ENCODE measurements at places on chromosomes 1 and 21.
A peak's percentile ranks its signal among the peaks of the same experiment; 100 is the strongest.

GRCh38 chr1:243927381-243927780 lies 77.3 kb upstream of the AKT3 start:
- DNase-seq = no peak

DNA sequence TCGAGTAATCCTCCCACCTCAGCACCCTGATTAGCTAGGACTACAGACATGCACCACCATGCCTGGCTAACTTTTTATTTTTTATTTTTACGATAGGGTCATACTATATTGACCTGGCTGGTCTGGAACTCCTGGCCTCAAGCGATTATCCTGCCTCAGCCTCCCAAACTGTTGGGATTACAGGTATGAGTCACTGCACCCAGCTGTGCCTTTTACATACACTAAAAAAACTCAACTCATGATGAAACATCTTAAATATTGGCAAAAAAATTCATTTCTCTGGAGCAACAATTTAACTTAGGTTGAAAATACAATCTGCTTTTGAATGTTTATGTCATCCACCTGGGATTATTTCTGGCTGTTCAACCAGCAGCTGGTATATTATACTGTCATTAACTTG lies 598.3 kb upstream of the ZP4 start:
- no peak for DNase-seq

- DNase-seq = peak; percentile 57
Measured at GRCh38 chr1:235952950-235953615, 86.4 kb upstream of the LYST start.

DNA sequence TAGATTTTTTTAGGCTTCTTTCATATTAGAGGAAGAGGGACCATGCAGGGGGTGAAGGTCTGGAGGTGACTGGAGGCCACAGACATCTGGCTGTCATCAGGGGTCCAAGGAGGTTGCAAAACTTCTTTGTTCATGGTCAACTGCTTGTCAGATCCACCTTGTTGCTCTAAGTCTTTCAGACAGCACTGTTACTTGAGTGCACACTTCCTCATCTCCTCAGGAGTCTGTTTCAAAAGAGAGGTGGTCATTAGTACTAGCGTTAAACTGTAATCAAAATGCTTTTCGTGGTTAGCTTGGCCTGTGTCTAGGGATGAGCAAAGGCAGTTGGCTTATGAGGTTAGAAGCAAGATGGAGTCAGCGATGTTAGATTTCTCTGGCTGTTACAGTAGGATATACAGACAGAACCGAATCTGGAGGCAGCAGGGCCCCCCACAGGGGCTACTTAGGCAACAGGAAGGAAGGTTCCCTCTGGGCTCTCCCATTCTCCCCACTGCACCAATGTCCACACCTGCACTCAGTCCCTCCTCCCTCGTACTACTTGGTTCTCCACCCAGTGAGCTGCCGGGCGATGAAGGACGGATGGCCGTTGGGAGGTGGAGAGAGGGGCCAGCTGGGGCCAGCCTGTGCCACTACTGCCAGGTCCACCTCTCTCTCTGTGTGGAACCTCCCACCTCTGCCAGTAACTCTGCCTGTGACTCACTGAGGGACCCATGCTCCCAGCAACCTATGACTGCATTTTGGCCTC lies 57.2 kb downstream of the TOR1AIP2 start:
- no peak for DNase-seq

- no peak for DNase-seq
Measured at GRCh38 chr1:189463166-189463565, 1014.5 kb downstream of the BRINP3 start.

DNA sequence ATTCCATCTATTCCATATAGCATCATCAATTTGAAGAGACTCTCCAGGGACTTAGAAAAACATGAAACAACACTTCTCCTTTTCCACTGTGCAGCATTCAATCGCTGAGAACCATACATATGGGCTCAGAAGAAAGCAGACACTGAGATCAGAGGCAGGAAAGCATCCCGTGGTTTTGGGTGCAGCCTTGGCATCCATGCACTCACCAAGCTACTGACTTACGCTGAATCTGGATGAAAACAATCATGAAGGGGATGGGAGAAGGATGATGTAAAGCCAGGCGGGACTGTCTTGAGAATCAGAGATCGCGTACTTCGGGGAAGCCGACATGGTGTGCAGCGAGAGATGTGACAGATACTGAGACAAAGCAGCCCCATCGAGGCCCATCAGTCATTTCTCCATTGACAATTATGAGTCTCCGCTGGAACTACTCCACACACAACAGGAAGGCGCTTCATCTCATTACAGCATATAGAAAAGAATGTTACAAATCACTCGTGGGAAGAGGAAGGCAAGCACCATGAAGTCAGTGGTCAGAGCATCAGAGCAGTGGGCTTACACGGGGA lies 2.3 kb upstream of the TIAM1 start:
- no peak for DNase-seq

Data from GM10248 (cell line).